NCI-H2171 (cell line): ENCODE measurements at places on chromosomes 13 and 19.

- no peak for DNase-seq
Measured at GRCh38 chr19:39377373-39378362, 13.2 kb downstream of the PAF1 start.

DNA sequence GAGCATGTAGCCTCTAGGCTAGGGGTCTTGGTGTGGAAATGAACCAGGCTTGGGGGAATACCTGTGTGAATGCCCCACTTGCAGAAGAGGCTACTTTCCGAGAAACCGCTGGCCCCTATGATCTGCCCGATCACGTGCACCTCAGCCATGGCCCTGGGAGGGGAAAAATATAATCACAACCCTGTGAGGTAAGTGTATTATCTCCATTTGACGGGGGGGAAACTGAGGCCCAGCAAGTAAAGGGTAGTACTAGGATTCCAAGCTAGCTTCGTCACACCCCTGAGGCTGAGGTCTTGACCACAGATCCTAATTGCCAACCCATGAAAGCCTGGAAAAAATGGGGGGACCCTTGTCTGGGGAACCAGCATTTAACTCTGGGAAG, 587 bp downstream of the B9D2 start:
- no peak for DNase-seq

- DNase-seq, result no peak
Measured at GRCh38 chr19:48819366-48819816, 8.6 kb upstream of the BCAT2 start.

DNA sequence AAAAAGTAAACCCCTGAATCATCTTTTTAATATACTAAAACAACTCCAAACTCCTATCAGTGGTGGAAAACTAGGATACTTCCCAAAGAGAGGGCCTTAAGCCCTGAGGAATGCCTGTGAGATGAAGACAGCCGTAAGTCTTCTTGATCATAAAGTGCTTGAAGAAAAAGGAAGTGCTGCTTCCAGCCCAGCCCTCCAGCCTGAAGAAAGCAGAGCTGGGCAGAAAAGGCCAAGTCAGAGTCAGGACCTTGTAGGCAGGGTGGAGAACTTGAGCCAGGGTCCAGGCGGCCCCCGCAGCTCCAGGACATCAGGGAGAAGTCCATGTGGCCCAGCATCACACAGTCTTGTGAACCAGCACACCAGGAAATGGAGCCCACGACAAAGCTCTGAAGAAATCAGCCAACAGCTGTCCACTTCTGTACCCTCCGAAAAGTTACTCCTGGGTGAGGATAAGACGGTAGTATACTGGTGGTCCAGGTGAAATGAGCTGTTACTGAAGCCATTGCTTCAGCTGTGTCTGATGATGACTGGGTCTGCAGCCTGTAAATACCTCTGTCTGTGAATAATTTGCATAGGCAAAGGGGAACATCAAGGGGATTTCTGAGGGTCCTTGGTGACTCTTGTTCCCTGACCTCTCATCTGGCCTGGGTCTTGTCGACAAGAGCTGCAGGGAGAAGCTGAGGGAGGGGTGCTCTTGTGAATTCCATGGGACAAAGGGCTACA, 18.7 kb upstream of the CRYL1 start:
- no peak for DNase-seq

DNA sequence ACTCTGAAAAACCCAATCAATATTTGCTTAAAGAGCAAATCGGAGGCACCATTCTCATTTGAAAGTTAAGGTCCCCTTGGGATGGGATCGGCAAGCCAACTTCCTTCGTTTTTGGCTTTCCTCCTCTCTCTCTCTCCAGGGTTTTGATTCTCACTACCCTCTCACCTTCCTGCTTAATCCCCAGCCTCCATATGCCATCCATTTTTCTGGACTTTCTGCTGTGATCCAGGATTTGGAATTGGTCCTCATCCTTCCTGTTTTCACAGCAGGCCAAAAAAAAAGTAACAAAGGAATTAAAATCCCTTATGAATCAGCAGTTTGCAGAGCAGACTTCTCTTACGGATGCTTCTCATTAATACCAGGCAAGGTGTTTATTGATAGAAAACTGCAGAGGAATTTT, 283.1 kb upstream of the TMTC4 start:
- no peak for DNase-seq

DNA sequence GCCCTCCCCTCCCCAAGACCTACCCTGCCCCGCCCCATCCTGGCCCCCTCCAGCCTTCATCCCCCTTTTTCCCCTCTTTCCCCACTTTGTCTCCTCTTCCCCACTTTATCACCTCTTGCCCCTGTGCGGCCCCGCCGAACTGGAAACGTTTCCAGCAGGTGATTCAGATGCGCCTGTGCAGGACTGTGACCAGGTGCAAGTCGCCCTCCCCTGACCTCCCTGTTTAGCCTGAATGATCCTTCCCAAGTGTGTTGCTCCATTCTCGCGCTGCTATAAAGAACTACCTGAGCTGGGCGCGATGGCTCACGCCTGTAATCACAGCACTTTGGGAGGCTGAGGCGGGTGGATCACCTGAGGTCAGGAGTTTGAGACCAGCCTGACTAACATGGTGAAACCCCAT, 25.9 kb downstream of the ZNF791 start:
- DNase-seq, result no peak

DNA sequence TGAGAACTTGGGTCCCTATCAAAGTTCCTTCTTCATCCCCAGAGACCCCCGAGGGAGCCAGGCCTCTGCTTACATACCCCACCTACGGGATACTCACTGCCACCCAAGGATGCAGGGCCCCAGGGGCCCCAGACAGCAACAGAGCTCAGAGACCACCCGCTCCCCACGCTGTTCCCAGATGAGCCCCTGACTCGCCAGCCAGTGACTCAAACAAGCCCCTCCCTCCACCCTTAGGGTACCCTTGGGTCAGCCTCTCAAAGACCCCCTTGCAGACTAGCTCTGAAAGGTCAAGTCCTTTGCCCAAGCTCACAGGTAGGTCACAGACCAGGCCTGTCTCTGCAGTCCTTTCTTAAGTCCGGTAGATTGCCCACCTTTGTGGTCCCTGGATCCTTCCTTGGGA, 45.7 kb downstream of the CD320 start:
- DNase-seq, result no peak

DNA sequence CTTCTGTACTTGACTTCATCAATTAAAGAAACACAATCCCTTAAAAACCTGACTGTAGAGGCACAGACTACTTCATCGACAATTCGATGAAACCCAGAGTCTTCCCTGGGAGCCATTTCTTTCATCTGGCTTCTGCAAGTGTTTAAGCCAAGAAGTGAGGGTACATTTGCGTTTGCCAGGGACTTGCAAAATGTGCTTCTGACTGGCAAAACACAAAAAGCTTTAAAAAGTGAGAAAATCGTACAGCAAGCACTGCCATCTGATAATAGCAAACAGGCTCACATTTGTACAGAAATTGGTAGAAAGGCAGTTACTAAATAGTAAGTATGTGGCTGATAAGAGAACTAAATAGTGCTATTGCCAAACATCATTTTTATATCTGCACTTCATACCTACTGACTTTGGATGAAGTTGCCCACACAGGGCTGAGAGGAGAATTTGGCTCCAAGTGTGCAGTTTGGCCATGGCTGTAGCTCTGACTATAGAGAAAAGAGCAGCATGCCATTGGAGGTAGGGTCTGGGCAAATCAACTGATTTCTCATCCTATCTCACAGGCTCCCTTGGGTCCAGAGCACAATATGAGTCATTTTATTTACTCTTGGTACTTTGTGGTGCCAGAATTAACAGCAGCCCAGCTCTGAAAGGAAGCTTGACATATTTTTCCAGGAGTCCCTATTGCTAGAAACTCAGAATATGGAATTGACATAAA, 358.1 kb downstream of the OXGR1 start:
- DNase-seq, result no peak

- no peak for DNase-seq
Measured at GRCh38 chr13:113360446-113360845, 3.5 kb downstream of the GRTP1 start.

DNA sequence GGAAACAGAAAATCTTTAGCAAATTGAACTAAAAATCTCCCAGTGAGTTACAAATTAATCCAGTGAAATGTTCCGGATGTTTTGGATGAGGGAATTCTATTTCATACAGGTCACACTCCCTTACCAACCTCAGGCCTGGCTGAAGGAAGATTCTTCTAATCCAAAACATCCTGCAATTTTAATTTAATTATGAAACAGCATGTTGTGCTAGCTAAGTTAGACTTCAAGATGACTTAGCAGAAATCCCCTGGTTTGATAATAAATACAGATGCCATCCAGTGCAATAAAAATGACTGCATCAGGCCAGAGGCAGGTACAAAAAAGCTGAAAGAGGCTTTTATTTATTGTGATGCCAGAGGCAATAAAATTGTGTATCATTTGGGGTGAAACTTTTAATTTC, 96.7 kb upstream of the CLDN10 start:
- DNase-seq, result no peak

DNA sequence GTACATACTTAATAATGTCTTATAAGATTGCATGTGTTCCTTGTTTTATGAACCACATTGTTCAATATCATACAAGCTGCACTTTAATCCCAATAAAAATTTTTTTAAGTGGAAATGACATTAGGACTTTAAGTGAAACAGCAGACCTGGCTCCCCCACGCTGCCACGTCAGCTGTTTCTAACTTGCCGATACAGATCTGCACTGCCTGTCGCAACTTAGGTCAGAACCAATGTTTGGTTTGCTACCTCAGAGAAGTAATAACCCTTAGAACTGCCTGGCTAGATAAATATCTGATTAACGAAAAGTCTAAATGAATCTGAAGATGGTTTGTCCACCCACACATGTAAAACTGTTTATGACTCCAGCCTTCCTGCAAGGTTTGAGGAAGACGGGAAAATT, 327.5 kb upstream of the DACH1 start:
- DNase-seq, result no peak

DNA sequence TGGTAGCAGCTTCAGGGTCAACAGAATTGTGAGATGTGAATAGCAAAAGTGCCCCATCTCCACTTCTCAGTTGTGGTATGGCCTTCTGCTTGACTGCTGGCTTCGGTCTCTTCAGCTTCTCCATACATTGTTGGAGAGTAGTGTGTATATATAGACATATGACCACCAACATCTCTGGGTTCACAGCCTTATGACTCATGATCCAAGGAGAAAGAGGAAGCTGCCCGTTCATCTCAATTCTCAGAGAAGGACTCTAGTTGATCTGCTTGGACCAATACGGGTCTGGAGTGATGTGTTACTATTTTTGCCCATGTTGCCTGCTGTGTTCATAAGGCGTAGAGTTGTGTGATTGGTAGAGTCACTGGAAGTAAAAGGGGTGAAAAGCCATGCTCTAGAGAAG, 3.6 kb upstream of the COMMD6 start:
- no peak for DNase-seq

- no peak for DNase-seq
Measured at GRCh38 chr19:58357481-58358145, 4.3 kb upstream of the A1BG start.

GRCh38 chr19:4971424-4971793, 2.5 kb downstream of the KDM4B start:
- DNase-seq, result peak; percentile 68

DNA sequence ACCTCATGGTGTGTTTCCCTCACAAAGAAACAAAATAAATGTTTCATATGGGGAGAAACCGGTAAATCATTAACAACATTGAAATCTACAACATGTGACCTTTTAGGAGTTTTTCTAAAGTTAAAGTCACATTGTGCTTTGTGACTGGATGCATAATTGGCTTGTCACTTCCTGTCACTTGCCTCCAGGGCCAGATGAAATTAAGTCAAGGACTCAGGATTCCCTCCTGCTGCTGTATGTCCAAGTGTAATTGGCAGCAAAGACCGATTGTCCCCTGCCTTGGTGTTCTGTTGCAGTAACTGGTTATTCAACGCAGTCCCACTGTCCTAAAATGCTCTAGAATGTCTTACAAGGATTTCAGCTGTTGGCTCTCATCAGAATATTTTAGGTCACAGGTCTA, 448.2 kb downstream of the LIG4 start:
- no peak for DNase-seq

DNA sequence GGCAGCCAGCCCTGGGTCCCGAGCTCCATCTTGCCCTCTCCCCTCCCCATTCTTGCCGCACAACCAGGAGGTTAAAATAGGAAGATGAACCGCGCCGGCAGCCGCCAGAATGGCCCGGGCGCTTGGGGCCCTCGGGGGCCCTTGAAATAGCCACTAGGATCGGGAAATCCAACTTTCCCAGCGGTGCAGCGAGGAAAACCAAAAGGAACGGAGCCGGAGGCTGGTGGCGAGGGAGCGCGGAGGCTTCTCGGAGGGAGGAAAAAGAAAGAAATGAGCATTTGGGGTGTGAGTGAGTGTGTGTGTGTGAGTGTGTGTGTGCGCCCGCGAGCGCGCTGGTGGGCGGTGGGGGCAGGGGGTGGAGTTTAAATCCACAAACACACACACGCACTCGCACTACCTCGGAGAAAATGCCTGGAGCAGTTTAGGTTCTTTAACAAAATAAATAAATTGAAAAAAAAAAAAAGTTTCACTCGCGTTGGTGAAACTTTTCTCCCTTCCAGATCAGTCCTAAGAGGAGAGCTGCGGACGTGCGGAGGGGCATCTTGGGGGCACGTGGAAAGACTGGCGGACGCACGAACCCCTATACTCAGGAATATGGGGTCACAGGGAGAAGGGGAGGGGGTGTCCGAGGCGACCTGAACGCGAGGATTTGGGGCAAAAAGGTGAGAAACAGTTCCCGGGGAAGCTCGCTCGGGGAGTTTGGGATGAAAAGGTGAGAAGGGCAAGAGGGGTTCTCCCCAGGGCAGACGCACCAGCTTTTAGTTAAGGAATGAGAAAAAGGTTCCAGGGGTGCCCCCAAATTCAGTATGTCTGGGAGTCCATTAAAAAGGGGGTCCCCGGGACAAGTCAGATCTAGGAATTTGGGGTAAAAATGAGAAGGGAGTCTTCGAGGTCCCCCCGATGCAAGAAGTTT, 1.3 kb downstream of the RFX2 start:
- DNase-seq, result no peak

DNA sequence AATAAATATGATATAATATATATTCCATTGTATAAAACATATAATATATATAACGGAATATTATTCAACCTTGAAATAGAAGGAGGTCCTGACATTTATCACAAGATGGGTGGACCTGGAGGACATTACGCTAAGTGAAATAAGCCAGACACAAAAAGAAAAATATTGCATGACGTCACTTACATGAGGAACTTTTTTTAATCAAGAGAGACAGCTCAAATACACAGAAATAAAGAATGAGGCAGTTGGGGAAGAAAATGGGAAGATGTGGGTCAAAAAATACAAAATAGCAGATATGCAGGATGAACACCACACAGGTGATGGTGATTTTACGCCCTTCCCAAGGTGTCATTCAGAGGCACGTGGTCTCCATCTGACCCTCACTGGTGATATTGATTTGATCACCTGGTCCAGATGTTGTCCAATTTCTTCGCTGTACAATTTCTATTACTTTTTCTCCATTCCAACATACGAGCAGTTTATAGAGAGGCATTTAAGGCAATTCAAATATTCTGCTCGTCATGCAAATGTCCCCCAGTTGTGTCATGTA, 513 bp upstream of the ZNF317 start:
- no peak for DNase-seq

DNA sequence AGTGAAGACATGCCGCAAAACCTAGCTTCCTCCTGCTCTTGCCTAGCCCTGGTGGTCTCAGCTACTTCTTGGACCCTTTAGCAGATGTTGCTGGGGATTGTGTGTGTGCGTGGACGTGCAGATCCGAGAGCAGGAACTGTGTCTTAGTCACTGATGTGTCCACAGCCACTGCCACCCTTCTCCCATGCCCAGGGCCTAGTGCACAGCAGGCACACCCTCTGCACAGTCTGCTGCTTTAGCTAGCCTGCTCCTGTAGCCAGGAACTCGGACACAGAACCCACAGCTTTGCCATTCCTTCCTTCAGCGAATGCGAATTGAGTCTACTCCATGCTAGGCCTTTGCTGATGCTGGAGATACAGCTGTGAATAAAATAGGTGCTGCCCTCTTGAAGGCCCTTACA, 2.3 kb downstream of the CLPTM1 start:
- no peak for DNase-seq

- DNase-seq, result no peak
Measured at GRCh38 chr19:40277356-40278059, 7.6 kb downstream of the AKT2 start.
